ENCODE measurements at places on chromosomes 13 and 19. TPM values are rescaled to one million over a fixed set of nuclear protein-coding genes. Genes with fewer than 3 reads are reported as not detected.

DNA sequence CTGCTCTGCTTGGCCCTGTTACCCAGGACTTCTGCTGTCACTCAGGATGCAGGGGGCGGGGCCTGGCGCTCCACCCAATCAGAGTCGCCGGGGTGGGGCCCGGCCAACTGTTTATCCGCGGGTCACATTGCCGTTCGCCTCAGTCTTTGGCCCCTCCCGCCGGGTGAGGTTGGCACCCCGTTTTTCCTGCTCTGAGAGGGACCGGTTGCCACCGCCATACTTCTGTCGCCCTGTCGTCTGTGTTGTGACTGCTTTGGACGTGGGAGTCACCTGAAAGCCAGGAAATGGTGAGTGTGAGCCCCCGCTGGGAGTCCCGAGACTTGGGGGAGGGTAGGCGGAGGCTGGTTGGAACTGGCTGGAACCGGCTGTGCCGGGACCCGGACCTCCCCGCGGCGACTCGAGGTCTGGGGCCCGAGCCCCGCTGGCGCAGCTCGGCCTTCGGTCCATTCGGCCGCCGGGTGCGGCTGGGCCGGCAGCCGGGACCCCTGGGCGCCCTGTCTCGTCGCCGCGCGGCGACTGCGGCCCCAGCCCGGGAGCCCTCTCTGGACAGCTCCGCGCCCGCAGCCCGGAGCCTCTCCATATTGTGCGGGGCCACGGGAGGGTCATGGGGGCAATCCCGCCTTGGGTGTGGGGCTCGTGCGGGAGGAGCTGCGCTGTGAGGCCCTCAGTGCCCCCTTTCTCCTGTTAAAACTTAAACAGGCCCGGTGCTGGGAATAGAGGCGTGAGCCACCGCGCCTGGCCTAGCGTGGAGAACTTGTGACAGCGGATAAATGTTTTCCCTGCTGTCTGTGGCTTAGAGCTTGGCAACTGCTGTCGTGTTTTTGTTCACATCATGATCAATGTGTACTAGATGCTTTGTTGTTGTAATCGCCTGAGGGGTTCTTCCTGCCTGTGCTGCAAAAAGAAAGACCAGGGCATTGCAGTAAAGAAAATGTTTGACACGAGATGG is at the start of gene ZNF844:
Gene ZNF844, plus strand, starts transcription at position 142 of the 949 bp plus-strand sequence. Its CDS starts 143 bp downstream, at position 285.
- DNase-seq, result no peak

GRCh38 chr19:32287811-32288227 is 57.6 kb upstream of the ZNF507 start:
- peak; percentile 69 for DNase-seq

- no peak for DNase-seq
These were observed 232.9 kb upstream of the PCDH20 start for GRCh38 chr13:61648547-61648946.

DNA sequence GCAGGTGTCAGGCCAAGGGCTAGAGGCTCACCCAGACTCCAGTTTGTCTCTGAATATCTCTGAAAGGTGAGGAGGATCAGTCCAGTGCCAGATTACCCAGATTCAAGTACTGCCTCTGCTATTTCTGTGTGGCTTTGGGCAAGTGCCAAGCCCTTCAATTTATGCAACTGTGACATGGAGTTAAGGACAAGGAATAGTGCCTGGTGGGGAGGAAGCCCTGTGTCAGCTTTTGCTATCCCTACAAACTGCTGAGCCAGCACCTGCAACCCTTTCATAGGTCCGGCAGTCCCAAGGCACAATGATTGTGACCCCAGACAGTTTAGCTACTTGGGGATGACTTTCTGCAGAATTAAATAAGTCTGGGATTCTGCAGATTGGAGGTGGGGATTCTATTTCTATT is 123.0 kb downstream of the KL start:
- DNase-seq, result no peak

DNA sequence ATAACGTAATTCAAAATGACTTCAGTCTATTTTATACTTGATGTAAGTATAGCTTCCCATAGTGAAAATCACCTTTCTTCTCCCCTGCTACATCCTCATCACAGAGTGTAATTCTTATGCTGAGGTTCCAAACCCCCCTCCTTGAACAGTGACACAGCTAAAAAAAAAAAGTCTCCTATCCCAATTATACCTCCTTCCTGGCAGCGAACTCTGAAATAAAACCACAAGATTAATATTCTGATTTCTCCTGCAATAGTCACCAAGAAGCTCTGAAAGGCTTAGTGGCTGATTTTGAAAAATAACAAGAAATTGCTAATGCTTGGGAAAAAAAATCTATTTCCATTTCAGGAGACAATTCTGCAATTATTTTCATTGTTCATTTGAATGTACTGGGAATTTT is 36.3 kb downstream of the EFNB2 start:
- DNase-seq, result peak; percentile 15

- DNase-seq, result no peak
These were observed 22.6 kb downstream of the RXFP2 start for GRCh38 chr13:31761951-31762350.

DNA sequence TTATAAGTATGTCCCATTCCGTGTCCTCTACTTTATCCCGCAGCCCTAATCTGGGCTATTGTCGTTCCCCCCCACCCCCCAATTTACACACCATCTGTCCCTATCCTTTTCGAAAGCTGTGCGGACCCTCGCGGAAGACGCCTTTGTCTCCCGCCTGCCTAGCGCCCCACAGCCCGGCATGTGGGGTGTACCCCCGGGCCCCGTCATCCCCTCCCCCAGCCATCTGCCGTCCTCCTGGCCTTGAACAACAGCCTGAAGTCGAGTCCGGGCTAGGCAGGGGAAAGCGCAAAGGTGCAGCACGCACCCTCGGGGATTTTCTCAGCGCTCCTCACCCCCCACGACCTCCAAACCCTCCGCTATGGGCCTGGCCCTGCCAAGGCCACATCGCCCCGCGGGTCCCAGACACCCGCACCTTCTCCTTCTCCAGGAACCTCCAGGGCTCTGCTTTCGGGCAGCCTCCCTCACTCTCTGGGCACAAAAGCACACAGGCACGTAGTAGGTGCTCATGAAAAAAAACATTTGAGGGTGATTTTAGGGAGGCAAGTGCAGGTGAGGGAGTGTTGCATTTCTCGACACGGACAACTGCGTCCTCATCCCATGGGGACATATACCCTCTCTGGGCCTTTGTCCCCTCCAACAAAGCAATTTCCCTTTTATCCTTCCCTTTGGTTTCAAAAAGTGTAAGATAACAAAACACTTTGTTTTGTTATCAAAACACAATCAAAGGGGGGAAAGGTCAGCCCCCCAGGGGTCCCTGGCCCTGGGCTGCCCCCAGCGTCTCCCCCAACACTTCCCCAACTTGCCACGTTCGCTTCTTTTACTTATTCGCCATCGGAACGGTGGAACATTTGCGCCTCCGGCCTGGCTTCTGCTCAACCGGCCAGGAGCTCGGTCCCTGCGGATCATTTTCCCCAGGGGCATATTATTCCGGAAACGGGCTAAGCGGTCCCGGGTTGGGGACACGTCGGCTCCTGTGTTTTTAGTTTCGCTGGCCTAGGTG is 16.4 kb downstream of the CCDC124 start:
- no peak for DNase-seq

DNA sequence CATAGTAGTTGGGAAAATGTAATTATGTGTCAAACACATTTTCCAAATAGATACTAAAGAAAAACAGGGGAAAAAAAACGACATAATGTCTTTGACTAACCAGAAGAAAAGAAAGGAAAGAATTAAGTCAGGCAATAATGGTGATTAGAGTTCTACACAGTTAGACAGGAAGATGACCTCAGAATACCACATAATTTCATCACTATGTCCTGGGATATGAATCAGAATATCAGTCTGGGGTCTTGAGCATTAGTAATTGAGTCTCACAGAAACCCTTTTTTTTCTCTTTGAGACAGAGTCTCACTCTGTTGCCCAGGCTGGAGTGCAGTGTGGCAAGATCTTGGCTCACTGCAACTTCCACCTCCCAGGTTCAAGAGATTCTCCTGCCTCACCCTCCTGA is 503.4 kb downstream of the SLITRK1 start:
- no peak for DNase-seq

NAT14 gene
- 28.9 TPM for total RNA-seq

ETV2 gene
- 4.9 TPM for total RNA-seq

DNA sequence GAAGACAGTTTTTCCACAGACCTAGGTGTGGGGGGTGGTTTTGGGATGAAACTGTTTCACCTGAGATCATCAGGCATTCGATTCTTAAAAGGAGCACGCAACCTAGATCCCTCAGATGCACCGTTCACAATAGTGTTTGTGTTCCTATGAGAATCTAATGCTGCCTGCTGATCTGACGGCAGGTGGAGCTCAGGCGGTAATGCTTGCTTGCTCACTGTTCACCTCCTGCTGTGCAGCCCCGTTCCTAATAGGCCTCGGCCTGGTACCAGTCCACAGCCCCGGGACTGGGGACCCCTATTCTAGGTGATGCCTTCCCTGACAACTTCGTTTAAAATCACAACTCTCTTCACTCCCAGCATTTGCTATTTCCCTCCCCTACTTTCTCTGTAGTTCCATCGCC is 149.6 kb downstream of the IER2 start:
- no peak for DNase-seq
